ENCODE measurements at places on chromosomes 2 and 18.

- no peak for DNase-seq
Measured at GRCh38 chr2:57842531-57842930, 204.1 kb upstream of the VRK2 start.

GRCh38 chr2:143828763-143829537 is 691.0 kb downstream of the ZEB2 start:
- DNase-seq: no peak

- DNase-seq: no peak
Measured at GRCh38 chr2:47568164-47568850, 165.4 kb downstream of the MSH2 start.

GRCh38 chr2:60837123-60837522 is 44.3 kb upstream of the REL start:
- no peak for DNase-seq

DNA sequence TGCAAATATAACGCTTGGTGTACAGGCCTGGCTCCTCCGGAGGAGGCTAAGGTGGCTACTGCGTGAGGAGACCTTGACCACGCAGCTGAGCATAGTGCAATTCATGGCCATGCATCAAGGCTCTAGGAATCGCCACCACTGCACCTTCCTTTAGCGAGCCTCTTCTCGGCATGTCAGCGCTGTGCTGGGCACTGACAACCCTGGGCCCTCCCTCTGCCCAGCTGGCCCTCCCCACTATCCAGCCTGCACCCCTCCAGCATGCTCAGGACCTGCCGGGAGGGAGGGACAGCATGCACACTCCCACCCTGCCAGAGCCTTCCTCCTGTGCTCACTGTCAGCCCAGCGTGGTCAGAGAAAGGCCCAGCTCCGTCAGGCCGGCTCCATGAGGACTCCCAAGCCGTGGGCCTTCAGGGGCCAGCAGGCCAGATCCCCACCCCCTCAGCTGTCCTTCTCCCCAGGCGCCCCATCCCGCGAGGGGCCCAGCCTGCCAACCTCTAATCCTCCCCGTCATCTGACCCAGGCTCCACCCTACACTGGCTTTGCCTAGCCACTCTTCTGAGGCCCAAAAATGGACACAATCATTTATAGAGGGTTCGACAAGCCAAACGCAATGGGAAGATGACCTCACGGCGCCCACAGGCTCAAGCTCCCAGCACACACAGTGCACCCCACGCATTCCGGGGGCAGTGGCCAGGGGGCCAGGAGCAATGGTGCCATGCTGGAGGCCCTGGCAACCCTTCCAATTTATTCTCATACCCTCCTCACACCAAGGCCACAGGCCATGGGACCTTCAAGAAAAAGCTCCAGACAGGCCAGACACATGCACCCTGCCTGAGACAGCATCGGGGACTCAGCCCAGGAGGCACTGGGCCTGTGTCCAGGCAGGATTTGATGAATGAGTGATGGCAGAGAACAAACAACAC is 3.5 kb downstream of the BIN1 start:
- no peak for DNase-seq

DNA sequence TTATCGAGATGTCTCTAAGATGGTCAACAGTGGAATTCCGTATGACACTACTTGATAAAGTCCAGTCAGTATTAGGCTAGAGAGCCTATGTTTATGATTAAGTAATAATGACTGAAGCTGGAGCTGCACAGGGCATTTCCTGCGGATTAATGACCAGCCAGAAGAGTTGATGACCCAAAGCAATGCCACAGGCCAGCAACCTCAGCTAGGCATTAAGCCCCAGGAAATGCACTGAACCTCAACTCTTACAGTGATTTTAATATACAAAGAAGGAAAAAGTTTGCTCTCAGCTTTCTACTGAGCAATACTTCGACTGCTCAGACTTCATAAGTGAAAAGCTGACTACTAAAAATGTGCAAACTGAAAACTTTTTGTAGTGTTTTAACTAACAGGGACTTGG is 3.9 kb downstream of the KCTD1 start:
- DNase-seq: no peak

DNA sequence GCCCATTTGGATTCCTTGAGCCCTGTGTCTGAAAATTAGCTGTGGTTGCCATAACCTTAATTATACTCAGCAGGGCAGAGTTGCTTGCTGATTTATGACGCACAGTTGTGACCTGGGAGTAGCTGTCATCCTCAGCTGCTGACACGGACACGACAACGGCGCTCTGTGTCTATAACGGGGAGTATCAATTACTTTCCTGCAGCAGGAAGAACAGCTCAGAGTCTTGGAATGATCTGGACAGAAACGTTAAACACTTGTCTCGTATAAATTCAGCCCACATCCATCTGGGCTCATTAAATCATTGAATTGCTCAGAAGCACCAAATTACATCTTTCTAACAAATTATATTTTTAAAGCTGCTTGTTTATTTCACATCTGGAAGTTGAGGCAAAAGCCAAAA is 116.3 kb downstream of the SEPTIN10 start:
- DNase-seq: no peak

DNA sequence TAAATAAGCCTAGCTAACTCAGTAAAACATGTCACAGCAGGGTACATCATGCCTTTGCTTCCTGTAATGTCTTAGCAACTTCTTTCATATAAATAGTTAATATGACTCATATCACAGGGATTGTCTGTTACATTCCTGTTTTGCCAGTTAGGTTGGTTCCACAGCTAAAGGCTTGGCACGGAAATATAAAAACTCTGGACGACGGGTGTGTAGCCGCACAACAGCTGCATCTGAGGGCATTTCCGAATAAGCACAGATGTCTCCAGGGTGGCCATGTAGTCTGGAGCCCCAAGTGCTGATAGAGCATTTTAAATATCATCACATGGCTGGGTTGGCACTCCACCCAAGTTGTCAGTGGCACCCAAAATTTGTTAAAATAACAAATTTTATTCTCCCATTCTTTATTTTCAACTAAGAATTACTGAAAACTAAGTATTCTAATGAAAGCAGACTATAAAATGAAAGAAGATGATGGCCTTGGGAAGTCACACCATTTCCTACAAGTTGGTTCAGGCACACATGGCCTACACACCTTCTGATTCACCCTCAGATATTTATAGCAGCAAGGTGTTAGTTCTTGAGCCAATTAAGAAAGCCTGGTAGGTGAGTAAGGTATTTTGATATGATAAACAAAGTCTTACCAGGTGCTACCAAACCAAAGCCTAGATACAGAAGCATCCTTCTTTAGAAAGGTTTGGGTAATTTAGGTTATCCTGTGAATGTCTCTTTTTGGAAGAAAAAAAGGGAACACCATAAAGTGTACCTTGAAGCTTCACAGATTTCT is 61.8 kb upstream of the STK17B start:
- DNase-seq: peak; percentile 55

GRCh38 chr2:41955316-41956043 is 92.3 kb upstream of the PKDCC start:
- no peak for DNase-seq

DNA sequence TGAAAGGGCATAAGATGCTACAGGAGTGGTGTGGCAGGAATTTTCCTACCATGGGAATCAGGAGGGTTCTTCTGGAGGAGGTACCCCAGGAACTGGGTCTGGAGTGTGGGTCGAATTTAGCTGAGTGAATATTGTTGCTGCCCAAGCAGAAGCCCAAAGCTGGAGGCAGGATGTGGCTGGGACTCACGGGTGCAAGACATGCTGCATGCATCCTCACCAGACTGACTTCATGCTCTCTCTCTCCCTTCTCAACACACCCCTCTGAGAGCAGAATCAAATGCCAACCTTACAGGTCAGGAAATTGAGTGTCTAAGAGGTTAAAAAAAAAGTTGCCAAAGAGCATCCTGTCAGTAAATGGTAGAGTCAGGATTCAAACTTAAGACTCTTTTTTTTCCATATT is 78.8 kb upstream of the TTC39C start:
- DNase-seq: no peak

- no peak for DNase-seq
Measured at GRCh38 chr2:127145280-127145895, 38.4 kb upstream of the BIN1 start.

DNA sequence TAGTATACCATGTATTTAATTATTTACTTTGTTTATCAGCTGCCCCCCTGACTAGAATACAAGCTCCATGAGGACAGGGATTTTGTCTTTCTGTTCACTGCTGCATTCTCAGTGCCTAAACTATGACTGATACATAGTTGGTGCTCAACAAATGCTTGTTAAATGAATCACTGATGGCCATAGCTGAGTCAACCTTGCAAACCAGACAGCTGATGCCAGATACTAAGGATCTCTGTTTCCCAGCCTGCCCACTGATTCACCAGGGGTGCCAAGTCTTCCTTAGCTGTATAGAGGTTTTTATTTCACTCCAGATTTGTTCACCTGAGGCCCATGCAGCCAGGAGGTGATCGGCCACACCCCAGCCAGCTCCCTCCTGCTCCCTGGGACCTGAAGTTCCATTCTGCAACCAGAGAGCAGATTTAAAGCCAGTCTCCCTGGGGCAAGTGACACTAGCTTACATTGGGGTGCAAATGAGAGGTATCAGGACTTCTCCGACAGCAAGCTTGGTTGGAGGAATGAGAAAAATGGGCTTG is 92.2 kb downstream of the C1QL2 start:
- no peak for DNase-seq

DNA sequence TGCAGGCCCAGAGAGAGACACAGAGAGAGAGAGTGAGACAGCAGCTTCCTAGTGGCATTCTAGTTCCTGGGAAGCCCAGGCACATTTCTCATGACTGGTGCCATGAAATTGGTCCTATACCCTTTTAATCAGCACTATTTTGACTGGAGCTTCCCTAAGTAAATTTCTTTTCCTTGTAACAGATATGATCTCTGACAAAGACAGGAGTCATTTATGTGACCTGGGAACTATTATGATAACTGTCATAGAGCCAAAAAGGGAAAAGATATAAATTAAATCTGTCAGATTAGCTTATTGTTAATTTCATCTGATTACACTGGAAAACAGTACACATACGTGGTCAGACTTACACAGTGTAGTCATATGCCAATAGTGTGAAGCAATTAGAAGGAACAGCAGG is 161.3 kb upstream of the HNRNPA3 start:
- no peak for DNase-seq

- no peak for DNase-seq
Measured at GRCh38 chr18:44507729-44508325, 172.9 kb upstream of the SETBP1 start.

GRCh38 chr2:239666053-239666854 is 265.4 kb upstream of the HDAC4 start:
- DNase-seq: no peak

- no peak for DNase-seq
Measured at GRCh38 chr2:36559221-36559942, 38.6 kb downstream of the FEZ2 start.

DNA sequence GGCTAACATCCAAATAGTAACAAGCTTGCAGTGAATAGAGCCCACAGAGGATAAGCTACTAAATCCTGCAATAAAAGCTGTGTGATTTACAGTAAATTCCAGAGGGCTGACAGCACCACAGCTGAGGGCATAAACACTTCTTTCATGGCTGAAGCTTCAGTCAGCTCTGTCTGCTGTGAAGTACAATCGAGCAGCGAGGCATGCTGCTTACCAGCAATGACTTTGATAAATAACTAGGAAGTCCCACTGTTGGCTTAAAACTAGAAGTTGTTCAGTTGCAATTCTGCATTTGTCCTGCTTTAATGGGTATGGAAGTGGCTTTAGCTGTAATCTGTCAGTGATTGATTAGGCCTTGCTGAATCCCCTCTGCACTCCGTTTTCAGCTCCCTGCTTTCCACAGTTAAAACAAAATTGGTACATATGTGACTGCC is 65.2 kb upstream of the FIGN start:
- no peak for DNase-seq

GRCh38 chr2:121205321-121205942 is 79.6 kb downstream of the TFCP2L1 start:
- no peak for DNase-seq

DNA sequence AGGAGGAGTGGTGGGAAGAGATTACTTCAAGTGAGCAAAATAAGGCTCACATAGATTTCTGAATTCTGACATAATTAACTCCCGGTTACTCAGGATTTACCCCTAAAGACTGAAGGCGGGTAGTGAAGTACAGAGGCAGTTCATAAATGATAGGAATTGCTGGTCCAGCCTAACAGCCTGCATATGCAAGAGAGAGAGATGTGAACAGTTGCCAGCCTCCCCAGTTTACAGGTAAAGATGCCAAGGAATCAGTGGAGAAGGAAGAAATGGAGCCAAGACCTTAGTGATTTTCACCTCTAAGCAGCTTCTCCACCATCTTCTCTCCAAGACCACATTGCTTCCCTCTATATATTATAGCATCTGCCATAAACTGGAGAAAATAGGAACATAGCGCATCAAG is 91.8 kb upstream of the THUMPD2 start:
- DNase-seq: no peak

- DNase-seq: no peak
Measured at GRCh38 chr2:165450156-165450555, 19.3 kb upstream of the CSRNP3 start.

Data from fibroblast of the conjunctiva (primary cell).